ENCODE measurements at places on chromosomes 3 and 15.

DNA sequence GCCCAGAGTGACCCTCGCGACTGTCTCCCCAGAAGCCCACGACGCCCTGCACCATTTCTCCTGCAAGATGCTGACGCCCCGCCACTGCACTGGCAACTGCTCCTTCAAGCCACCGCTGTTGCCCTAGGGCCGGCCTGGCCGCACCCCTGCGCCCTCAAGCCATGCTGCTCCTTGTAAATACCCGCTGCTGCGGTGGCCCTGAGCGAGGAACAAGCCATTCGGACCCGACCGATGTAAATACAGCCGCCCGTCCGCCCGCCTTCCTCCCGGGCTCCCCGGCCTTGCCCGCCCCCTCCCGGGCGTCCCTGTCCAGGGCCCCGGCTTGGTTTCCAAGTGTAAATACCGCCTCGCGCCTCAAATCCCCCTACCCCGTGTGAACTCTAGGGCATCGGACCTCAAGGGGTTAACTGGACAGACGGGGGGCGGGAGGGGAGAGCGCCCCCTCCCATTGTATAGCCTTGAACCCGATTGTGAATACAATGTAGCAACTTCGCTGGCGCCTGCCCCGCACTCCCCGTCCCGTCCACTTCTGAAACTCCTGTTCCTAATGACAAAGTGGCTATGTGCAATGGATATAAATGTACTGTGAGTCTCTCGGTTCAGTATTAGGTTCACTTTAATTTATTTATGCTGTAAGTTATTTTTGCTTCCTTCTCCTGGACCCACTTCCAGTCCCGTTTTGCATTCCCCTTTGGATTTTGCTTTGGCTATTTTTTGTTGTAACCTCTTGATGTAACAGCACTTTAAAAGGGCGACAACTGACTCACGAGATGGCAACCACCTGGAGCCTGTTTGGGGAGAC, 5.9 kb downstream of the RNU6-1 start:
- DNase-seq, result no peak

GRCh38 chr3:77102951-77103769, 63.3 kb downstream of the ROBO2 start:
- DNase-seq, result no peak

DNA sequence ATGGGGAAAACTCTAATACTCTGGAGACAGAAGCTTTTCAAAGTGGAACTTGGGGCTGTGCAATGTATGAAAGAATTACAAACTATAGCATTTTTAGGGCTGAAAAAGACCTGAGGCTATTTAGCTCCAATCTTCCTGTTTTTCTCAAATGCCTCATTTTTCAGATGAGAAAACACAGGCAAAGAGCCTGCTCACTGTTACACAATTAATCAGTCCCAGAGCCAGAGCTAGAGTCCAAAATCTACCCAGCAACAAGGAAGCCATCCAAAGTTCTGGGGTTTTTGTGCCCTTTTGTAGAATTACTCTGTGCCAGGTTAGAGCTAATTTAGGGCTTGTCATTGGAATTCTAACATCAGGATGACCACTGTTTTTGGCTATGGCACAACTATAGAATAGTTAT, 45.5 kb downstream of the GPR149 start:
- no peak for DNase-seq

GRCh38 chr15:100715571-100716455, 113.4 kb downstream of the ASB7 start:
- DNase-seq, result no peak

- DNase-seq, result no peak
Measured at GRCh38 chr3:171189394-171190080, 163.0 kb upstream of the SLC2A2 start.

- DNase-seq, result no peak
Measured at GRCh38 chr15:49645941-49646340, 25.1 kb downstream of the DTWD1 start.

DNA sequence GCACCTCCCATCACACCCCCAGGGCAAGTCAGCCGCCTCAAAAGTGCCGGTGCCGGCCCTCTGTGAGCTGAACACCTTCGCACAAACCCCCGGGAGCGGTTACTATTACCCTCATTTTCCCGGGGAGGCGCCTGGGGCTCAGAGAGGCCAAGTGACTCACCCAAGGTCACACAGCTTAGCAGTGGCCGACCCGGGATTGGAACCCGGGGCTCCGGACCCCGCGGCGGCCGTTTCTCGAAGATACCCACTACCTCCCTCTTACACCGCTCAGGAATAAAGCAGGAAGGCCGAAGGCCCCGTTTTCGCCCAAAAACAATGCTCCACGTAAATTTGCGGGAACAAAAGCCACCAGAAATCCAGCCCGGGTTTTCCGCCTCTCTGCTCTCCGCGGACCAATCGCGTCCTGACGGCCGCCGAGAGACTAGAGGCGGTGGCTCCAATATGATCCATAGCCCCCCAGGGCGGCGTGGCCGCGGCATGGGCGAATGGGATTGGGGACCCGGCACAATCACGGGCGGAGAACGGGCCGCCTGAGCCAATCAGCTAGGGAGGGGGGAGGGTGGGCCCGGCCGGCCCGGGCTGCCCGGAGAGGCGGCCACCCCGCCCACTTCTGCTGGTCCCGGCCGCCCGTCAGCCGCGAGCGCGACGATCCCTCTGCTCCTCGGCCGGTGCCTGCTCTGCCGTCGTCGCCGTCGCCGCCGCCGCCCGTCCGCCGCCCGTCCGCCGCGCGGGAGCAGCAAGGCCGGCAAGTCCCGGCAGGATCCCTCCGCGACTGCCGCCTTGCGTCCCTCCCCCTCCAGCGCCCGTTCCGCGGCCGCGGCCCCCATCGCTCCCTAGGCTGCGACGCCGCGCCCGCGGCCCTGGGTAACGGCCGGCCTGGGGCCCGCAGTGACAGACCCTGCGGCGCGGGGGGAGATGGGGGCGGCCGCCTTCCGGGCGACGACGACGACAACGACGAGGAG, 177.0 kb downstream of the OR4M2 start:
- DNase-seq, result no peak

DNA sequence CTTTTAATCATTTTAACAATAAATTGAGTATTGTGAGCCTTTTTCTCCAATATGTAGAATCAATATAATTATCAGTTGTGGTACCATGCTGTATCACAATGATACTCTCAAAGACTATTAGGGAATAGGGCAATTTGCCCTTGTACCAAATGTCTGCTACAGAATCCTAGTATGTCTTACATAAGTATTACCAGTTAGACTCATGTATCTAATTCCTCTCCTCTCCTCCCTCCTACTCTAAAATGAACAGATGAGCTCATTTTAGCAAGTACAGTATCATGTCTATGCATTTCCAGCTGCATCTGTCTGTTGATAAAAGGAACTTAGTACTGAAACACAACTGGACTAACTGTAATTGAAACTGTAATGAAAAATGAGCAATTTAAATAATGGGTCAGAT, 124.3 kb upstream of the ATP11B start:
- DNase-seq, result no peak

DNA sequence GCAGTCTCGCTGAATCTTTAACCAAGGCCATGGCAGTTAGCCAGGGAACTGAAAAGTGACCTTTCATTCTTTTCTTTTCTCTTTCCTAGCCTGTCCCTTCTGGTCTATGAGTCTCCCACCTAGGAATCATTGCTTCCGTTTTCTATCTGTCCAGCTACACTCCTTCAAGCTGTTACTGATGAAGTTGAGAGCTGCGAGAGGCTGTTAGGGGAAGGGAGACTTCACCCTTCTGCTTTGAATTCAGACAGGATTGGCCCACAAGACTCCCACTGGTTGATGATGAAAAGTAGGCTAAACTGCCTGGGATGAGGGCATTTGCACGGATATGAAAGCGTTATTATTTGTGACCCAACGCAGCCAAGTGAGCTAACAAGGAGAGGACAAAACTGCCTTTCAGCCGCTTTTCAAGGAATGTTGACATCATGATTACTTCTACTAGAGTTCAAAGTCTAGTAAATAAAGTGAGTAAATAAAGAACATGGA, 30.2 kb downstream of the EIF4E3 start:
- DNase-seq, result no peak

DNA sequence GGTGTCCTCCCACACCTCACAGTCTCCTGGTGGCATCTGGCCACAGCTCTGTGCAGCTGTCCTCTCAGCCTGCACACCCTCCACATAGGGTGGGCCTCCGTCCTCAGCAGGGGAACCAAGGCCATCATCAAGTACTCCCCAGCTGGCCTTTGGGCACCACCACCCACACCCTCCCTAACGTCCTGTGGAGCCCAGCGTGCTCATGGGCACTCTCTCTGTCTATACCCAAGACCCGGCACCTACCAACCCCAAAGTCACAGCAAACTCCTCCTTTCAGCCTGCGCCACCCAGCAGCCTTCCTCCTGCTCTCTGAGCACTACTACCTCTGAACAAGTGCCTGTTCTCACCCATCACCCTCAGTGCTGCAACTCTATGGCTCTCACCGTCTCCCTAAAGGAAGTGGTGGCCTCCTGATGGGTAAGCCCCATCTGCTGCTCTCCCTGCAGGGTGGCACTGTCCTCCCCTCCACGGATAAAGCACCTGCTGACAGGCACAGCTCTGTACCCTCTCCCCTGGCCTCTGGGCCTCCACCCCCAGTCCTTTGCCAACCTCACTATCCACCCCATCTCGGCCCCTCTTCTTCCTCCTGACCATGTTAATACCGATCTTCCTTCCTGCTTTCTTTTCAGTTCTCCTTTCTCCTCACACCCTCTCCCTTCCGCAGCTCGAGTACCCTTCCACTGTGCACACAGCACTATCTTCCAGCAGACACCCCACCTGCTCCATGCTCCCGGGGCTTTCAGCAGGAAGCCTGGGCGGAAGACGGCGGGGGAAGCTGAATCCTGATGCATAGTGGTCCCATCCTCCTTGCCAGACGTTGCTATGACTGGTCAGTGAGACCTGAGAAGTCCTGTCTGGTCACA, 31.5 kb downstream of the SLC41A3 start:
- no peak for DNase-seq

- no peak for DNase-seq
Measured at GRCh38 chr3:121988146-121988545, 33.9 kb downstream of the ILDR1 start.

GRCh38 chr3:59940718-59941117, 890.9 kb upstream of the CFAP20DC start:
- DNase-seq, result no peak

DNA sequence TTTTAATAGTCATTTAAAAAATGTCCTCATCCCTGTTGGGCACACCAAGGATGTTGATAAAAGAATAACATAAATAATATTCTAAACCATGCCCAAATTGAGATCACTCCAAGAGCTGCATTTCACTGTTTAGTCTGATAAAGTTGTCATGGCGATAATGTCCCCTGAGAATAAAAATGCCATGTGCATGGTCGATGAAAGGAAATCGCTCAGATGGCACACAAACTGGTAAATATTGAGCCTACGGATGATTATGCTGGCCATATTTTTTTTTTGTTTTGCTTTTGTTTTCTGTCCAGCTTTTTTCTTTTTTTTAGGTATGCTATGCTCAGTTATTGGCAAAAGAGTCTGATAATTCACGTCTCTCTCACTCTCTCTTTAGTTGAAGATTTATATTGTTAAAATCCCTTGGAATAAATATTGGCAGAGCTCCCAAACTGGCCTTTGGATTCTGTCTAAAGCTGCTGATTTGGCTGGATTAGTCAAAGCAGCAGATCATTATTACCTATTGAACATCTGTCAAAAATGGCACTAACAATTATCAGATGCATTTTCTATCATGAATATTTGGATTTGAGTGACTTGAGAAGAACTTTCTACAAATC, 643.8 kb downstream of the SQOR start:
- no peak for DNase-seq

Measured in stimulated activated CD4-positive, alpha-beta T cell treated with anti-CD3 and anti-CD28 coated beads, Interleukin-12 subunit alpha, Interleukin-12 subunit beta, amount 100 ng/mL, for 24 hours (primary cell).